ENCODE measurements at places on chromosomes 7 and 10. TPM values are rescaled to one million over a fixed set of nuclear protein-coding genes. Genes with fewer than 3 reads are reported as not detected.

Gene SEMA3C
- 91.0 TPM for total RNA-seq

- H3K36me3 ChIP-seq: no peaks in the 10 kb centered on the region
- no peak for DNase-seq
- H3K27ac ChIP-seq: no peak overlapping the region
- no peaks in the 10 kb centered on the region for H3K4me1 ChIP-seq
These were observed 261.2 kb upstream of the SHH start for GRCh38 chr7:156073366-156074052.

GRCh38 chr10:129845111-129845753 lies 118.8 kb downstream of the EBF3 start:
- no peak overlapping the region for H3K4me3 ChIP-seq
- H3K36me3 ChIP-seq: no peaks in the 10 kb centered on the region
- no peaks in the 10 kb centered on the region for H3K27me3 ChIP-seq
- no peak for DNase-seq
- H3K4me1 ChIP-seq: no peaks in the 10 kb centered on the region

DNA sequence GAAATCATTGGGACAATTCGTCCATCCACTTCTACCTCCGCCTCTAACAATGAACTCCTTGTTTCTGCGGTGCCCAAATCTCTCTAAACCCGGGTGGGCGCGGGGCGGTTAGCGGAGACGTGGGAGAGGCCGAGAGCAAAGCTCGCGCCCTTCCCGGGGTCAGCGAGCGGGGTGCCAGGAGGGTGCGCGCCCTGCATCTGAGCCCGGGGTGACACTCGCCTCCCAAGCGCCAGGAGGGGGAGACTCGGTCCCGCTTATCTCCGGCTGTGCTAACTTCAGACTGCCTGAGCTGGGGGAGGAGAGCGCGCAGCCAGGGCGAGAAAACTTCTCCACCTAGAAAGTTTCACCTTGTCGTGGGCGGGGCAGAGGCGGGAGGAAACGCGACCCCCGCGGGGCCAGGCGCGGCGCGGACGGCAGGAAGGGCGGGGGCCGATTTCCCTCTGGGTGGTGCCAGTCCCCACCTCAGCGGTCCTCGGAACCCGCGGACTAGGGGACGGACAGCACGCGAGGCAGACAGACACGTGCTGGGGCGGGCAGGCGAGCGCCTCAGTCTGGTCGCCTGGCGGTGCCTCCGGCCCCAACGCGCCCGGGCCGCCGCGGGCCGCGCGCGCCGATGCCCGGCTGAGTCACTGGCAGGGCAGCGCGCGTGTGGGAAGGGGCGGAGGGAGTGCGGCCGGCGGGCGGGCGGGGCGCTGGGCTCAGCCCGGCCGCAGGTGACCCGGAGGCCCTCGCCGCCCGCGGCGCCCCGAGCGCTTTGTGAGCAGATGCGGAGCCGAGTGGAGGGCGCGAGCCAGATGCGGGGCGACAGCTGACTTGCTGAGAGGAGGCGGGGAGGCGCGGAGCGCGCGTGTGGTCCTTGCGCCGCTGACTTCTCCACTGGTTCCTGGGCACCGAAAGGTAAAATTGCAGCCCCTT lies at the start of gene MET:
Gene MET, plus strand, starts transcription at position 516 of the 915 bp plus-strand sequence. CDS start 26,889 bp downstream, outside the sequence.
- DNase-seq: peak; percentile 93
- H3K4me1 ChIP-seq: peaks cover 19% of the 10 kb centered on the region
- peaks cover 13% of the 10 kb centered on the region for H3K36me3 ChIP-seq
- H3K4me3 ChIP-seq: peak within 1 kb of the TSS; percentile 83
- peak within 1 kb of the TSS; percentile 98 for H3K27ac ChIP-seq

DNA sequence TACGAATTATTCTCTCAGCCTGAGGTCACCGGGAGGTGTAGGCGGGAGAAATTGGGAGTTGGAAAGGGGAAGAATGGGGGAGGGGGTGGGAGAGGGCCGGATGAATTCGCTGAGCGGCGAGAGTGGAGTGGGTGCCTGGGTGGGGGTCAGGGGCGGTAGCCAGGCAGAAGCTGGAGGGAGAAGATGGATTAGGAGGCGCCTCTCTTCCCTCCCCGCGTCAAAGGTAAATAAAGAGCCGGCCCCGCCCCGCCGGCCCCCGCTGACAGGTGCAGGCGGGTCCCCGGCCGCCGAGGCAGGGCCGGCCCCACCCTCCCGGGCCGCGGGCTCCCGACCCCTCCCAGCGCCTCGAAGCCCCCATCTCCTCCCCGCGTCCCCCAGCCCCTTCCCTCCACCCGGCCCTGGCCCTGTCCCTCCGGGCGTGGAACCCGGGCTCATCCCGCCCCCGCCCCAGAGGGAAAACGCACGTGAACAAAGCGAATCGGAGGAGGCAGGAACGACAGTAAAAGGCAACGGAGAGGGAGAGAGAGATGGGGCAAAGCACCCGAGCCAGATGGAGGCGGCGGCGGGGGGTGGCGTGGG lies 872 bp downstream of the FAM131B start:
- H3K27me3 ChIP-seq: peaks cover 70% of the 10 kb centered on the region
- peak overlapping the region; percentile 73 for H3K4me3 ChIP-seq
- H3K36me3 ChIP-seq: no peaks in the 10 kb centered on the region
- DNase-seq: no peak

All from MCF 10A (cell line).